ENCODE measurements at places on chromosomes 6 and 20. TPM values are rescaled to one million over a fixed set of nuclear protein-coding genes. Genes with fewer than 3 reads are reported as not detected.

The INSM1 gene
- total RNA-seq, result not detected

The RNF144B gene
- 135 TPM for total RNA-seq

The MYL9 gene
- 2.0 TPM for total RNA-seq

The GJA10 gene
- total RNA-seq, result not detected

The CD109 gene
- total RNA-seq, result 30.5 TPM

The TRAPPC3L gene
- total RNA-seq, result 0.13 TPM

The CCN5 gene
- total RNA-seq, result 0.13 TPM

The AIF1 gene
- total RNA-seq, result not detected

The FOXA2 gene
- not detected for total RNA-seq

The HLA-DOA gene
- total RNA-seq, result under 0.01 TPM

The C6orf141 gene
- total RNA-seq, result 7.8 TPM

The MYLIP gene
- total RNA-seq, result 22.6 TPM

The HCRTR2 gene
- total RNA-seq, result not detected

The CST2 gene
- not detected for total RNA-seq

The CST5 gene
- total RNA-seq, result not detected

The SAMD10 gene
- total RNA-seq, result 2.6 TPM

The TBP gene
- total RNA-seq, result 16.4 TPM
